ENCODE measurements at places on chromosomes 3 and 15.

- no peak for DNase-seq
Observed at GRCh38 chr3:188749010-188749617, 422.7 kb upstream of the TPRG1 start.

DNA sequence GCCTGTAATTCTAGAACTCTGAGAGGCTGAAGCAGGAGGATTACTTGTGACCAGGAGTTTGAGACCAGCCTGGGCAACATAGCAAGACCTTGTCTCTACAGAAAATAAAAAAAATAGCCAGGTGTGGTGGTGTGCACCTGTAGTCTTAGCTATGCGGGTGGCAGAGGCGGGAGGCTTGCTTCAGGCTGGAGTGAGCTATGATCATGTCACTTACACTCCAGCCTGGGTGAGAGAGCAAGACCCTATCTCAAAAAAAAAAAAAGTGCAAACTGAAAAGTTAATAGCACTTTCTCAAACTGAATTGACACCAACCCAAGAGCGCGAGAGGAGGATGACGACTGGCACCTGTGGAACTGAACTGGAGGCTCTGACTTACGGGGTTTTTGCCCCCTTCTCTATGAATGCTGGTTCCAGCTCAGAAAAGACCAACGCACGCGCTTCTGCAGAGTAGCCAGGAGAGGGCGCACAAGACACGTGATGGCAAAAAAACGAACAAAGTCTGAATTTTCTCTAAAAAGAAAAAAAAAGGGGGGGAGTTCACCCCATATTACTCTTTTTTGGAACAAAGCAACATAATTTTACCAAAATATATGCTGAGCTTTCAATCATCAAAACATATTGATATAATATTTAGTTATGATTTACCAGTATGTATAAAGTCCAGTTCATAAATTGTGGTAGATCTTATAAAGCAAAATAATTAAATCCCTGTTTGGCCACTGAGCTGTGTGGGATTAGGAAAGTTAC lies 23.7 kb downstream of the CFAP92 start:
- DNase-seq, result peak; percentile 49

DNA sequence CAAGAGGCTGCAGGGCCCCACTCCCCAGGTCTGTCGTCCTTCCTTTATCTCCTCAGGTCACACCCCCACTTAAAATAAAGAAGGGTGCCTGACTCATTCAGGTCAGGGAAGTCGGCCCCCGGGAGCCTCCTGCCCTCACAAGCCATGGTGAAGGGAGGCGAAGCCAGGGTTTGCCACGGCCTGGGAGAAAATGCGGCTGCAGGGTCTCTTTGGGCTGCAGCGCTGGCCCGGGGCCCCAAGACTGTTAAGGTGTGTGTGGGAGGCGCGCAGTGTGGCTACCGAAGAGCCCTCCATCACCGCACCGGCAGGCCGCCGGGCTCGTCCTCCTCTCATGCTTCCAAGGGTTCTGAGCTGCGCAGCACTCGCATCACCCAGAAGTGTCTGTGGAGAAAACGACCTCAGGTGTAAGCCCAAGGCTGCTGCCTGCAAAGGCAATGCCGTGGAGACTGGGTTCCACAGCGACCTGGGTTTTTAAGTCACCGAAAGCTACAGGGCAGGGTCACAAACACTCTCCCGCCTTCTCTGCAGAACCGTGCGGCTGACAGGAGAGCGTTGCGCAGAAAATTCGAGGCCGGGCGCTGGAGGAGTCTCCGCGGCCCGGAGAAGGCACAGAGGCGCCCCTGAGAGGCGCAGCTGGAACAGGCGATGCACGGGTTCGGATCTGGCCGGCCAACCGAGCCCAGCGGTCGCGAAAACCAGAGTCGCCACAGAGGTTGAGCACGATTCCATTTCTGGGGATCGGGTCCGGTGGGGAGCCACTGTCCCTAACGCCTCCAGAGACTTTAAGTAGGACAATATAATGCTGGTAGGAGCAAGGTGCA lies 8.7 kb downstream of the FOXL2 start:
- DNase-seq, result no peak

DNA sequence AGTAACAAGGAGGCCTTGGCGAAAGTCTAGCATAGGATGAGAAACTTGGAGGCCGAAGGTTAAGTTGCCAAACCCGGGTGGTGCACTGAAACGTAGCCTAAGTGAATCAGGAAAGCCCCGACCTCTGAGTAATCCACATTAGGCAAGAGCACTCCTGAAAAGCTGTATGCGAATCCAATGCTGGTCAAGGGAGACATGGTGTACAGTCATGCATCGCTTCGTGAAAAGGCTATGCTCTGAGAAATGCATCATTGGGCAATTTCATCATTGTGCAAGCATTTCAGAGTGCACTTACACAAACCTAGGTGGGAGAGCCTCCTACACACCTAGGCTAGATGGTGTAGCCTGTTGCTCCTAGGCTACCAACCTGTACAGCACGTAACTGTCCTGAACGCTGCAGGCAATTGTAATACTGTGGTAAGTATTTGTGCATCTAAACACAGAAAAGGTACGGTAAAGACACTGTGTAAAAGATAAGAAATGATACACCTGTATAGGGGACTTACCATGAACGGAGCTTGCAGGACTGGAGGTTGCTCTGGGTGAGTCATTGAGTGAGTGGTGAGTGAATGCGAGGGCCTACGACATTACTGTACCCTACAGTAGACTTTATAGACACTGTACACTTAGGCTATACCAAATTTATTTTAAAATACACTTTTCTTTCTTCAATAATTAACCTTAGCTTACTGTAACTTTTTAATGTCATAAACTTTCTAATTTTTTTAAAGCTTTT lies 222.5 kb downstream of the SHQ1 start:
- no peak for DNase-seq

DNA sequence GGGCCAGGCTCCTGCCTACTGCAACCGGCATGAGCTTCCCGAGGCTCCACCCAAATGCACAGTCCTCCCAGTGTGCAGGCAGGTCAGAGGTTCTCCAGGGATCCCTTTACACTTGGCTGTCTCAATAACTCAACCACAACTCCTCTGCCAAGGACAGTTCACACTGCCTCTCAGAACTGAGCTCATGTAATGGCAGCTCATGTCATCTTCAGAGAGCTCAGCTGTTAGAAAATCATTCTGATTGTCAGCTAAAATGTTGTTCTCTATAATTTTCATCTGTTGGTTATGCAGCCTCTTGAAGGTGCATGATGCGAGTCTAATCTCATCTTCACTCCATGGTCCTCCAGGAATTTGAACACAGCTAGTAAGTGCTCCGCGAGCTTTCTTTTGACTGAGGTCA lies 76.7 kb downstream of the SST start:
- DNase-seq, result no peak

DNA sequence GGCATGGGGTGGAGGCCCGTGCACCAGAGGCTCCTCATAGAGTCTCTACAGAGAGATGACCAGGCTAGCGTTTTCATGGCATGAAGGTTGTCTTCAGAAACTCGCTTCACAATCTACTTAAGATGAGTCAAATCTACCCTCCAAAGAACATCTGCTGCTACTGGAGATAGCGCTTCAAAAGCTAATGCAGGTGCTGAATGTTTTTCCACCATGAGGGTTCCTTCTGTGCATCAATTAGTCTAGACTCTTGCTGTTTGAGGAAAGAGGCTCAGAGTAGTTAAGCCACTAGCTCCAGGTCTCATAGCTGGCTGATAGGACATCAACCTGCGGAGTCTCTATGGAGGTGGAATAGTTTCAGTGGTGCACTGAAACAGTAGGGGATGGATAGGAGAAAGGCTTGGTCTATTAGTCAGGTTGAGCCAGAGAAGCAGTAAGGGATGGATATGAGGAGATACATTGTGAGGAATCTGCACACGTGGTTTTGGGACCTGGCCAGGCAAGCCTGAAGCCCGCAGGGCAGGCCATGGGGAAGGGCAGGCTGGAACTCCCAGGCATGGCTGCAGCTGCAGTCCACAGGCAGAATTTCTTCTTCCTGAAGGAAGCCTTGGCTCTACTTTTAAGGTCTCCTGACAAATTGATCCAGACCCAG lies 117.5 kb downstream of the APBA2 start:
- no peak for DNase-seq

DNA sequence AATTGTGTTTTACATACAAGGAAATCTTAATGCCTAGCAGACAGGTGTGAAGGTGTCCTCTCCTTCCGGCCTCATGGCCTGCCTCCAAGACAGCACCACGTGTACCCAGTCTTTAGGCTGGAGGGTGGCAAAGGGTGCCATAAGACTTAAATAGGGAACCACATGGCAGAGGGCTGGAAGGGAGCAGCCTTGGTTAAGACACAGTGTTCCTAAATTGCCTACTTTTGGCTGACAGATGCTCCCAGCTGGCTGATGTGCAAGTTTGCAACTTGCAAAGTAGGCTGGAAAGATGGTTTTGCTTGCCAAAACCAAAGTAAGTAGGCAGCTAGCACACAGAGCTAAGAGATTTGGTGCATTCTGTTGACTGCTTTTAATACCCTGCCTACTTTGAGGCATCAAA lies 45.2 kb downstream of the CCNB2 start:
- peak; percentile 56 for DNase-seq

- DNase-seq, result no peak
Observed at GRCh38 chr3:193662757-193663322, 69.8 kb downstream of the OPA1 start.

- no peak for DNase-seq
Observed at GRCh38 chr3:179513862-179514261, 48.9 kb upstream of the ACTL6A start.

- DNase-seq, result no peak
Observed at GRCh38 chr15:76162784-76163456, 103.1 kb downstream of the TMEM266 start.

- DNase-seq, result no peak
Observed at GRCh38 chr15:33468740-33469139, 158.0 kb downstream of the RYR3 start.

DNA sequence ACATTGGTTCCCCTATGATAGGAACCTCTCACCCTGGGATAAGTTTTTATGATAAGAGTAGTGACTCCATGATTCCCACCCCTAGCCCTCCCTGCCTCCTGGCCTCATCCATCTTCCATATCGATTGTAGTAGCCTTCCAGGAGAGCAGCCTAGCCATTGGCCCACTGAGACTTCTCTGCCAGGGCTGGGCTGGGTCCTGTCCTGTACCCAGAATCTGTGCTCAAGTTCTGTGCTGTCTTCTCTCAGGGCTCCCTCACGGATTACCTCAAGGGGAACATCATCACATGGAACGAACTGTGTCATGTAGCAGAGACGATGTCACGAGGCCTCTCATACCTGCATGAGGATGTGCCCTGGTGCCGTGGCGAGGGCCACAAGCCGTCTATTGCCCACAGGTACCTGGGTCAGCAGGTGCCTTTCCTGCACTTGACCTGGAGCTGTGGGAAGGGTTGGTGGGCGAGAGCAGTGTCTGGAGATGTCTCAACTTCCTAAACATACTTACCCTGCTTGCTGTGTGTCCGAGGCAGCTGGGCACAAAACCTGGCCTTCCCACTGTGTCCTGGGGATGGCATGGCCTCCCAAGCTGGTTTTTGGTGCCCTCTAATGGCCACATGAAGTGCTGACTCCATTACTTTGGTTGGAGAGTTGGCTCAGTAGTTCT lies 16.6 kb upstream of the EXOG start:
- peak; percentile 72 for DNase-seq

DNA sequence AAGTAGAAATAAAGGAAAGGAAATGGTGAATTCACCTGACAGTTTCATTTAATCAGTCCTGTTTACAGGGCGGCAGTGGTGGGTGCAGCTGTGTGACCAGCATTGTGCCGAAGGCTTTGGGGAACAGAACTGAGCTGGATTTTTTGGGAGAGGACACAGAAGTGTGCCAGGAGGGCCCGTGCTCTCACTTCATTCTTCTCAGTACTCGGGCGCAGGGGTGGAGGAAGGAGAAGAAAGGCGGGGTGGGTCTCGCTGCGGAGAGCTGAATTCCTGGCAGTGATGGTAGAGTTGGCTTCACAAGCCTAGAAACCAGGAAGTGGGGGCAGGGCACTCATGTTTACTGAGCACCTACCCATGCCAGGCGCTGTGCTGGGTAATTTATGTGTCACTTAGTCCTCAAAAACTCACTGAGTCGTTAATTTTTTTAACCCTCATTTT lies 64.6 kb downstream of the CRTC3 start:
- DNase-seq, result peak; percentile 61

- no peak for DNase-seq
Observed at GRCh38 chr15:42172475-42172874, 16.0 kb upstream of the PLA2G4F start.

GRCh38 chr3:10930666-10931040 lies 61.9 kb upstream of the SLC6A1 start:
- peak; percentile 9 for DNase-seq

- DNase-seq, result no peak
Observed at GRCh38 chr15:80456517-80457492, 52.6 kb downstream of the ARNT2 start.

DNA sequence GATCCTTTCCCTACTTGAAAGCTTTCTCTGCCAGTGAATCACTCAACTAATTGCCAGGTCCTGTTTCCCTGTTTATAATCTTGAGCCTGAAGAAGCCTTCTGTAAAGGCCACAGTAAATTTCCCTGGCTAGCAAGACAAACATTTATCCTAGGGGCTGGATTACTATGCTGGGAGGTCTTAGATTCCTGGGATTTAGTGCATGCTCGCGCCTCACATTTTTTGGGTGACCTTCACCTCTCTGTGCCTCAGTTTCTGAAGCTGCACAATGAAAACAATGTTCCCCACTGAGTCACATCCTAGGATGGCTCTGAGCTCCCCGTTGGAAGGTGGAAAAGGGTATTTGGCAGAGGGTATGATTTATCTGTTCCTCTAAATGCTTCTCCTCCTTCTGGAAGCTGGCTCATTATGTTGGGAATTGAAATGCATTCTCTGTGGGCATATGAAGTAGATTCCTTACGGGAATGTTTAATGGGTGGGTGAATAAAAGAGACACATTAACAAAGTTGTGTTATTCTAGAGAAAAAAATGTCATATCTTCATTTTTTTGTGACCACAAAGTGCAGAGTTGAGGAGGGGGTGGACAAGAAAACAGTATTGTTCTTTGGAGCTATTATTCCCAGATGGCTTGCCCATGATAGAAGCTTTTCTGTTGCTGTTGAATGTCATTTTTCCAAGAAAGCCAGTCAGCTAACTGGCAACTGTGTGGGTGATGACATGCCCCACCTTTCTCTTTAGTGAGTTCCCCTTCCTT lies 32.4 kb downstream of the LSM3 start:
- DNase-seq, result no peak

GRCh38 chr3:157240408-157240807 lies 80.5 kb upstream of the CCNL1 start:
- no peak for DNase-seq

- no peak for DNase-seq
Observed at GRCh38 chr3:58408906-58409305, 24.7 kb downstream of the PDHB start.

DNA sequence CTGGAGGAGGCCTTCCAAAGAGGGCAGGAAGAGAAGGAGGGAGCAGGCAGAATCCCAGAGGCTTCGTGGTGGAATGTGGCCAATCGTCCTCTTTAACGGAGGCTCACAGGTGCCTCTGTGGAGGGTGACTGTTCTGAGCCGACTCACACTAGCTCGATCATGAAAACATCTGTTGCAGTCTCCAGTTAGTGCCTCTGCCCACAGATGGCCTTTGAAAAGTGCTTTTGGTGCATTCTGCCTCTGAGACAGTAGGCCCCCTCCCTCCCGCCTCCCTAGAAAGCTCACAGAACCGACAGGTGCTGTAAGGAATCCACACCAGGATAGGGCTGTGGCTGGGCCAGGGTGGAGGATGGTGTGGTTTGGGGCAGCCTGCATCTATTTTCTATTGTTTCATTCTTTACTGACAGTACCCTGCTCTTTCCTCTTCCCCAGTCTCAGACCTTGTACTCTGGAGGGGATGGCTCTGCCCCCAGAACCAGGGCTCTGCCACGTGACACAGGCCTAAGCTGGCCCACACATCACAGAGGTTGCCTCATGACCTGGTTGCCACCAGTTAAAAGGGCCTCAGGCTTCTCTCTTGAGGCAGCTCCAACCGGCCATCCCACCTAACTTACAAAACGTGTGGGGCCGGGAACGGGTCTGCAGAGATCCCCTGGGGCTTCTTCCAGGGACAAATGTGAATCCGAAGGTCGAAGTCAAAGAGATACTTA lies 27.2 kb upstream of the PIGZ start:
- no peak for DNase-seq
